DMS79 treated with DMSO at 0.1 percent for 48 hours (cell line): ENCODE measurements at places on chromosomes 3 and 15.

DNA sequence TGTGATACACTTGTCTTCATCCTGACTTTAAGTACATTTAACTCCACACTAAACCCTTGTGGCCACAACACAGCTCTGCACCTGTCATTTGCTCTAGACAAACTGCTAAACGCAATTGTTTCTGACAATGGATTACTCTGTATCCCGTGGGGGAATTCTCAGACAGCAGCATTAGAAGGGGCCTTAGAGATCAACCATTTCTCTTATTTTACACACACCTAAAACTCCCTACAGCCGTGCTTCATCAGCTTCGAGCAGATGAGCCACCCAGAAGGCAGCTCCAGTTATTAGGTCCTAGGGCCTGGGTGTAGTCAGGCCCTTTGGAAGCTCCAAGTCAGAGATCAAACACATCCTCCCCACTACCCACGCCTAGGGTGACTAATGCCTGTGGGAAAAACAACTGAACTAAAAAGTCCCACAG is 1.3 kb upstream of the IL12A start:
- DNase-seq = no peak

GRCh38 chr3:69494185-69494584 is 108.3 kb upstream of the FRMD4B start:
- no peak for DNase-seq

GRCh38 chr15:36925653-36926426 is 174.5 kb downstream of the MEIS2 start:
- DNase-seq = peak; percentile 2

DNA sequence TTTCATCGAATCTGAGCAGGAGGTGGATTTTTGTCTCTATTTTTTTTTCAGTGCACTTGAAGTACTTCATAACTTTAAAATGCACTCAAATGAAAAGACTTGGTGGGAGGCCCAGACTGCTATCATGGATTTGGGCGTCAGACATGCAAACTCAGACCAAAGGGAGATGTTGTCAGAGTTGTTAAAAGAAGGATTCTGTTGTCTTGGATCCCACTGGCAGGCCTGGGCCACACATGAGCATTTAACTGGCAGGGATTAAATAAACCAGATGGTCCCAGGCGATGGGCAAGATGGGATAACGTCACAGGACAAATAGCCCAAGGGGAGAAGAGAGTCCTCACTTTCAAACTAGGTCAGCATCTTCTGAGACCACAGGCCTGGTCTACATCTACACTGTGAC is 15.4 kb downstream of the RTP1 start:
- no peak for DNase-seq

GRCh38 chr3:45992821-45993221 is 2.8 kb downstream of the FYCO1 start:
- no peak for DNase-seq

DNA sequence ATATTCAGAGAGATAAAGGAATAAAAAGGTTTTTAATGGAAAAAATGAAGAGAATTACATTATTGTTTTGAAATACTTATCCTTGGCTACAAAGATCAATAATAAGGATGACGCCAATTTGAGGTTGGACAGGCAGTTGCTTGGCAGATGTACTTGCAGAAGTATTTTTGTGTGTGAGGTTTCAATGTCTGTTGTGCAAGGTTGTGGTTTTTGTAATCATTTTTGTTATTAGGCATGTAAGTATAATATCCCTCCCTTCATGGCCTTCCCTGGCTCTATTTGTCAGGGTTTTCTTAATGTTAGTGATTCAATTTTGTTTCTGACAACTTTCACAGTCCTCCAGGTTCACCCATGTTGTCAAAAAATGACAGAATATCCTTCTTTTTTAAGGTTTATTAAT is 105.9 kb downstream of the OTOL1 start:
- no peak for DNase-seq

DNA sequence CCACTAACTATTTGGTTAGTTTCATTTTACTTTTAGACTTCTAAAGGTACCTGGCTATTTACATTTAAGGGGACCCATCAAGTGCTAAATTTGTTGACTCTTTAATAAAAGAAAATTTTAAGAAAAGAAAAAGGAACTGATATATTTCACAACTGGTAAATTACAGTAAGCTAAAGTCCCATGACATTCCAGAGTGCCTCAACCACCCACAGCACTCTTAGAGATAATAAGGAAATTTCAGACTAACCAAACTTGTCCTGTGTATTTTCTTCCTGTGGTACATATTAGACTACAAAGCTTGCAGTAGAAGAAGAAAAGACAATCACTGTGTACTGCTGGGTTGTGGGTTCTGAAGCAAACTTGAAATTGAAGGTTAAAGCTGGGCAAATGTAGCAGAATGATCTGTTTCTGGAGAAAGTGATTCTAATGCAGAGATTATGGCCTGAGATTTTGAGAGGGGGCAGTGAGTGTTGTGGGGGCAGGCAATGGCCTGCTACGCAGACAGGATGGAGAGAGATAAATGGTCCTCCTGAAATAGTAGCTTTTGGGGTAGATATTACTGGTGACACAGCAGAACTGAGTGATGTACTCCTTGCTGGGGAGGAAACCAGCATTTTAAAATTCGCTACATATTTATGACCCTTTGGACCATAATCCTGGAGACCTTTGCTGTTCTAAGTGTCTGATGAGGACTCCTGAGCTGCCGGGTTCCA is 24.5 kb upstream of the MFSD1 start:
- no peak for DNase-seq

DNA sequence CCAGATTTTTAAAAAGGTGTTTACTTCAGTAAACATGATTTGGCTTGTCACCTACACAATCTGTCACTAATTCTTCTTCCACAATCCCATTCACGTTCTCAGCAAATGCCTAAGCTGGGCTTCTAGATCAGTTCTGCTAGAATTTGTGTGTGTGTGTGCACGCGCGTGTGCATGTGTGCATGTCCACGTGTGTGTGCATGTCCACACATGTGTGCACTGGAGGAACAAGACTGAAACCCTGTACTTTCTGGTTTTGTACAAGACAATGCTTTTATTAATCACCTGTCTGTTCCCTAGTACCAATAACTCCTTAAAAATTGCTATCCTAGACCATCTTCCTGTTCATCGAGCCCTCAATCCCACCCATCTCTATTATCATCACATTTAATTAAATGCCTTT is 229.2 kb downstream of the KCNMB2 start:
- no peak for DNase-seq
